Esophagus squamous epithelium (tissue), 5 donors: ENCODE measurements at places on chromosomes 1 and 21.

DNA sequence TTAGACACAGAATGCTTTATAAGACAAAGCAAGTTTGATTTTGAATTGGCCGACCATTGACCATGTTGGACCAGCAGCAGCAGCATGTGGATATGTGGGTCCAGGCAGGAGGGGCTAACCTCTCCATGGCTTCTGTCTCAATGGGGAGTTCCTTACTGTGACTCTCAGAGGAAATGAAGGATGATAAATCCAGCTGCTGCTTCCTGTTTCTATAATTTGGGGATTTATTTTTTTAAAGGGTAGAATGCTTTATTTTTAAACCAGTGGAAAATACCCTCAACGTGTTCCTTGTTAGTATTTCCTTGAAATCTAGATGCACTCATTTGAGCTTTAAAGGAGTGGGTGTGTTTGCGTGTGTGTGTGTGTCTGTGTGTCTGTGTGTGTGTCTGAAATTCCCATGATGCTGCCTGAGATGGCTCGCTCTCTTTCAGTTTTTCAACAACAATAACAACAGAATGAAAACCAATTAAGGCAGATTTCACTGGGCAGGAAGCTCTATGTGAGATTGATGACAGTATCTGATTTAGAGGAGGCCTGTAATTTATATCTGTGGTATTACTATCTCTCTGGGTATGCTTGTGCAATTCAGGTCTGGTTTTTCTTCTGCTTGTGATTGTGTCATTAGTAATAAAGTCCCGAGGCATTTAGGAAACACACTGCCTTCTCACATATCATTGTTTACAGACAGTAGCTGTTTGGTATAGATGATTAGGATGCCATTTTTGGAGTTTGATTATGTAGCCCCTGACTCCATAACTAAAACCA lies 86.1 kb upstream of the ZNF326 start:
- DNase-seq: no peak

- DNase-seq: no peak
These were observed 48.7 kb upstream of the CNTN2 start for GRCh38 chr1:204994086-204994862.

- no peak for DNase-seq
These were observed 44.1 kb downstream of the CRB1 start for GRCh38 chr1:197312163-197312562.

DNA sequence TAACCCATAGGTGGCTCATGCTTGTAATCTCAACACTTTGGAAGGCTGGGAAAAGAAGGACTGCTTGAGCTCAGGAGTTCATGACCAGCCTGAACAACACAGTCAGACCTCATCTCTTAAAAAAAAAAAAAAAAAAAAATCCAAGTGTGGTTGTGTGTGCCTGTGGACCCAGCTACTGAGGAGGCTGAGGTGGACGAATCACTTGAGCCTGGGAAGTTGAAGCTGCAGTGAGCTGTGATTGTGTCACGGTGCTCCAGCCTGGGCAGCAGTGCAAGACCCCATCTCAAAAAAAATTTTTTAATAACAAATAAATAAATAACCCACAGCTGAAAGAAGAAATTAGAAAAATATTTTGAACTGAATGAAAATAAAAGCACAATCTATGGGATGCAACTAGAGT lies 13.8 kb downstream of the INTS7 start:
- DNase-seq: no peak

- DNase-seq: no peak
These were observed 25.2 kb upstream of the RABGAP1L start for GRCh38 chr1:174134003-174134659.

- DNase-seq: no peak
These were observed 39.4 kb downstream of the LTN1 start for GRCh38 chr21:28953247-28953646.

DNA sequence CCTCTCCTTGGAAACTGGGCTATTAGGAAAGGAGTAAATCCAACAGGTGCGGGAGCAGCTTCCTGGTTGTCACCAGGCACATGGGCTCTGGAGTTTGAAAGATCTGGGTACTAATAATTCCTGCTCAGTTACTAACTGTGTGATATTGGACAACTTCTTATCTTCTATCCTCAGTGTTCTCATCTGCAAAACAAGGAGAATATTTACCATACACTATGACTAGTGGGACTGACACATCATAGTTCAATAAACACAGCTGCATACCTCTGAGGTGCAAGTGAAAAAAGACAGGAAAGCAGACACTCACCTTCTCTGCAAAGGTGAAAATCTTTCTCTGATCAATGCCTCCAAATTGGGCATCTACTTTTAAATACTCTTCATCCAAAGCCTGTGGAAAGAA lies 19.7 kb downstream of the YARS1 start:
- no peak for DNase-seq

GRCh38 chr1:65799601-65800000 lies 6.9 kb downstream of the PDE4B start:
- no peak for DNase-seq

DNA sequence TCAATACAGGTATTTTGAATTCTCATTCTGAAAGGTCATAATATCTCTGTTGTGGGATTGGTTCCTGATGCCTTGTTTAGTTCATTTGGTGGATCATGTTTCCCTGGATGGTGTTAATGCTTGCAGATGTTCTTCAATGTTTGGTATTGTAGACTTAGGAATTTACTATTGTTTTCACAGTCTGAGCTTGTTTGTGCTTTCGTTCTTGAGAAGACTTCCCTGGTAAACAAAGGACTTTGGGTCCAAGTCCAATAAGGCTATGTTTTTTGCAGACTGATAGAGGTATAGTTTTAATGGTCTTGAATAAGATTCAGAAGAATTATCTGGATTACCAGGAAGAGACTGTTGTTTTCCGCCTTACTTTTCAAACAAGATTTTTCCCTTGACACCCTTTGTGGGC lies 1646.3 kb downstream of the AMY1C start:
- no peak for DNase-seq

DNA sequence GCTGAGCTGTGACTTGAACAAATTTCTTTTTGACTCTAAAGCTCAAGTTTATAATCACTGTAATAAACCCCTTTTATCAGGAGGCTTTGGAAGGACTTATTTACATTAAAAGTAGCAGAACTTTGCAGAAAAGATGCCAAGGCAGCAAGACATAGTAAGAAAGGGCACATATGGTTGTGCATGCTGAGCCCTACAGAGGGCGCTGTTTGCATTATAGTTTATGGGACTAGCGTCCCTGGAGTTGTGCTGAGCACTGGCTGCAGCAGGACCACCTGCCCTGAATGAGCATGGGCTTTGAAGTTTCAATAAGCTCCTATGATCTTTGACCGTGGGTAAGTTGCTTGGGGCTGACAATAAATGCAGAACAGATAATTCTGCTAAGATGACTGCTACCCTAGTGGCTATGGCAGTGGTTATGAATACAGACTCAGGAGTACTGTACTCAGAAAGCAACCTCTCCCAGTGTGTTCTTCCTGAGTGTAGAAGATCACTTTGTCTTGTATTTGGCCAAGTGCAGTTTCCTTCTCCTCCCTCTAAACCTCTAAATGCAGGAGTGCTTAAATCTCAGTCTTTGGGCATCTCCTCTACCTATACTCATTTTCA lies 45.4 kb upstream of the USP1 start:
- no peak for DNase-seq

- no peak for DNase-seq
These were observed 133.9 kb upstream of the CD34 start for GRCh38 chr1:208044589-208045462.

DNA sequence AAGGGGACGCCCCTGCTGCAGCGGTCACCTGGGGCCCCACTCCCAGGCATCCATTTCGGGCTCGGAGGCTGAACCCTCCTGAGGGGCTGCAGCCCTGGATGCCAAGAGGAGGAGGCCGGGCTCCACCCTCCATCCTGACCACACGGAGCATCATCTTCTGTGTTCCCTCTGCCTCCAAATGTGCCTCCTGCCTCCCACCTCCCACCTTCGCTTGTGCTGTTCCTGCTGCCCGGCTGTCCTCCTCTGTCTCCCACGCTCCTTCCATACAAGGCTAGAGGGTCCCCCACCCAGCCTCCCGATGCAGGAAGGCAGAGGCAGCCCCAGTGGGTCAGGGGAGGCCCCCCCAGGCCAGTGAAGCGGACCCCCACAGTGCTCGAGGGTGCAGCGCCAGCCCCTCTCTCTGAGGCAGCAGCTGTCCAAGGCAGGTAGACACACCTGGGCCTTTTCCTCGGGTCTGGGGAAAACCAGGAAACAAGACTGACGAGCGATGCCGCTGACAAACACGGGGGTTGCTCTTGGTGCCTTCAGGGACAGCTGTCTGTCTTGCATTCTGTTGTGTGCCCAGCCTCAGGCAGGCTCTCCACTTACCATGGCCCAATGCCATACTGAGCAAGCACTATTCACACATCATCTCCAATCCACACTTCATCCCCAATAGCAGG lies 16.8 kb upstream of the PLEKHG5 start:
- DNase-seq: no peak
